ENCODE measurements at places on chromosomes 5 and 9.

DNA sequence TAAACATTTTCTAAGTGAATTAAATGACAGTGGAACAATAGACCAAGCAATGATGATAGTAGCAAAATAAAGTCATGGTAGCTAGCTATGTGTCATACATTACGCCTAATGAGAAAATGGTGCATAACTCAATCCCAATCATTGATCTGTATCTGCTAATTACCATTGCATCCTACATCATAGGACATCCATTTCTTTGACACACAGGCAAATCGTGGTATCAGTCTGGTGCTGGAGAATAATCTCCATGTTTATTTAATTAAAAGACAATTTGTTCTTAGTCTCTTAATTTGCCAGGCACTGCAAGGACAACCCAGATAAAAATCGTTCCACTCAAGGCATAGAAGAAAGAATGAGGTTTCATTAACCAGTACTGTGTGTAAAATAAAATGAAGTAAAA is 89.6 kb upstream of the SMC5 start:
- DNase-seq: no peak

- DNase-seq: peak; percentile 94
Measured at GRCh38 chr5:164119806-164120447, 614.5 kb downstream of the MAT2B start.

DNA sequence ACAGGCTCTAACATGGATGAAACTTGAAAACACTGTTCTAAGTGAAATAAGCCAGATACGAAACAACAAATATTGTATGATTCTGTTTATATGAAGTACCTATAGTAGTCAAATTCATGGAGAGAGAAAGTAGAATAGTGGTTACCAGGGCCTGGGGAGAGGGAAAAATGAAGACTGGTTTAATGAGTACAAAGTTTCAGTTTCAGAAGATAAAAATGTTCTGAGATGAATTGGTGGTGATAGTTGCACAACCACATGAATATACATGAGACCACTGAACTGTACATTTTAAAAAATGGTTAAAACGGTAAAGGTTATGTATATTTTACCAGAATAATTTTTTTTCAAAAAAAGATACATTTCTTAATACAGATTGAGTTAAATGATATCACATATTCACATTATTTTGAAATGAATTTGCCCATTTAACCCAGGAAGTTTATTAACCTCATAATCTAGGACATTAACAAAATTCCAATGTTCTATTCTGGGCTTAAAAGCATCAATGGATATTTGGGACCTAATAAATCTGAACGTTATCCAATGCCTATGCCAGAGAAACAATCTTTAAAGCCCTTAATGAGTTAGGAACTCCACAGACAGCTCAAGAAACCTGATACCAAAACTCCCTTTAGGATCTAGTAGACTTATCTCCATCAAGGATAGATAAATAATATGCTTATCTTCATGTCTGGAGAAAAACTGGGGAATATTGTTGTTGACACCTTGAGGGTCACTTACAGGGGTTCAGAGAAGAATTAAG is 521.3 kb downstream of the EFNA5 start:
- DNase-seq: no peak

- no peak for DNase-seq
Measured at GRCh38 chr9:84856181-84856632, 186.7 kb downstream of the NTRK2 start.

DNA sequence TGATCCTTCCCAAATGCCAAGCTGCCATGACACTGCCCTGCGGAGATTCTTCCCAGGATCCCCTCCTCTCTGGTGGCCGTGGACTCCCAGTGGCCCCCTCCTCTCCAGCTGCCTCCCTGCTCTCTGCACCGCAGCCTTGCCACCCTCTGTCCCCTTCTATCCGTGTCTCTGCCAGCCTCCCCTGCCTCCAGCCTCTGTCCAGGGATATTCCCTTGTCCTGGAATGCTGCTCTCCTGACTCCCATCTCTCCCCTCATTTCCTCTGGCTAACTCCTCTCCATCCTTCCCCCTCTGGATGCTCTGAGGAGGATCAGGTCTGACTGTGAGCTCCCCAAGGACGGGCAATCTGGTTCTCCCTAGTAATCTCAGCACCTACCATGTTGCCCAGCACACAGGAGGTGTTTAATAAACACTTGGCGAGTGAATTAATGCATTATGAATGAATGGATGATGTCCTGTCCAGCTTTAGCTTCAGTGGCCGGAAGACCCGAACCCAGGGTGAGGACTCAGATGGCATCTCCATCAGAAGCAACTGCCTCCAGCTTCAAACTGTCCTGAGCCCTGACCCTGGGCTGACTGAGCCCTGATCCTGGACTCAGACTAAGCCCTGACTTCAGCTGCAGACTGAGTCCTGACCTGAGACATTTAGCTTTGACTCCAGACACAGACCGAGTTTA is 7.5 kb upstream of the CRB2 start:
- no peak for DNase-seq

- no peak for DNase-seq
Measured at GRCh38 chr9:129199044-129199435, 21.0 kb upstream of the IER5L start.

DNA sequence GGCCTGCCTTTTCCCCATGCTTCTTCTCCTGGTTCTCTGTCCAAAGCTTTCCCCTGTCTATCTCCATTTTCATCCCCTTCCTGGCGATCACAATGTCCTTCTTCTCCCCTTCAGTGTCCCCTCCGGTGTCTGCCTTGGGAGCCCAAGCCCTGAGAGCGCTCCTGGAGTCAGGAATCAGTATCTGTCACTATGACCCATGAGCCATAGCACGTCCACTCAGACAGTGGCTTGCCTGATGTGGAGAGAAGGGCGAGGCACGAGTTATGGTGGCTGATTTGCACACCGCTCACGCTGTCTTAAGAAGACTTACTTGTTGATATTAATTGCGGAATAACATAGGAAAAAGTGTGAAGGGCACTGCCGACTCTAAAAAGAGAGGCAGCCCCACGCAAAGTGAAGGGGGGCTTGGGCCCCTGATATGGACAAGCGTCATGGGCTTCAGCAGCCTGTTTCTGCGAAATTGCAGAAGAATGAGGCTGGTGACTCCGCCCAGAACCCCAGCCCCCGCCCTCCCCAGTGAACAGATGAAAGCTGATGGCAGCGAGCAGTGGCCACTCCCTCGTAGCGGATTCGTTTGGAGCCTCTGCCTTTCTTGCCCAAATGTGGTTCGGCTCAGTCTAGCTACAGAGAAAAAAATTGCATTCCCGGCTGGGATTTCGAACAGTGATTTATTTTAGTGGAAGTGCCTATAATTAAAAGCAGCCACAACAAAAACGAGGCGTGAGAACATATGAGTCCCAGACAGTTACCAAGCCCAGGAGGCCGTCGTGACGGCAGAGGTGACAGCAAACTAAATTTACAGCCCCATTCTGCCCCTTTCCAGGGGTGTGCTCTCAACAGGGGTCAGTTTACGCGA is 149.8 kb downstream of the ICE1 start:
- DNase-seq: no peak

- DNase-seq: no peak
Measured at GRCh38 chr9:117886616-117887015, 182.4 kb downstream of the TLR4 start.

- DNase-seq: no peak
Measured at GRCh38 chr5:157150995-157151394, 8.3 kb upstream of the MED7 start.

DNA sequence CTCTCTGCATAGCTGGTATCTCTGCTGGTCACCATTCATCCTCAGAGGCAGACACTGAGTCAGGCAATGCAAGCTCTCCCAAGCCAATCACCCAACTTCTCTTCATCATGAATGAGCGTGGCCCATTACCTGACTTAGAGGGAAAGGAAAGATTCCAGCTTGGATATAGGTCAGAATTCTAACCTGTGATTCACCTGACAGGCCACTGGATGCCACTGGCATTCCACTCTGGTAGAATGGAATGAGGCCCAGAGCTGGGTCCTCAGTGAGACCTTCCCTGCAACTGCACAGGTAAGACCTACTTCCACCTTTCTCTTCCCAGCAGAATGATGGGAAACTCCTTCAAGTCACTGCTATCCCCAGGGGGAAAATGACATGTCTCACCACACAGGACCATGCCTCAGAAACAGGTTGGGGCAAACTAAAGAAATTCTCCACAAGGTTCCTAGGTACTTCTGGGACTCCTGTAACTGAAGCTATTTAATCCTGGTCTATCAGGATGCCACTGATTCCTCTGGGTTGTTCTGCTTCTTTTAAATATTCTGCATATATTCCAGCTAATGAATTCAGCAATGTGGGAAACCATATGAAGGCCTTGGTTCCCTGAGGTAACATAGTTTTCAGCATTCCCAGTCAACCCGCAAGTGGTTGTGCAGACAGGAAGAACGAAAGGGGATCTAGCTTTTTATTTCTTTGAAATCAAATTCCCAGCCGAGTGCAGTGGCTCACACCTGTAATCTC is 62.0 kb downstream of the SUSD1 start:
- no peak for DNase-seq

DNA sequence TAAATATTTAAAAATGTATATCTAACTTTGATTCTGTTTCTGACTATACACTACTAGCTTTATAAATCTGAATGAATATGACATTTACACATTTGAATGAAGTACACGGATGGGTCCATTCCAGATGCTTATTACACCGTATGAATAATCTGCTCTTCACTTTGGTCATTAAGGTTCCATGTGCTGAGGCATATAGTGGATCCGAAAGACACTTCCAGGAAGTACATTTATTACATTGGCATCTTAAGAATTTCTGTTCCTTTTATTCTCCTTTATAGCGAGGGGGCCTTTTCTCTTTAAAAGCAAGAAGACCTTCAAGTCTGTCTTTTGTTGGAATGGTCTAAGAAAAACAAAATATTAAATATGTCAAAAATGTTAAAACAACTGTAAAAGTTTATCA is 147.6 kb downstream of the AUH start:
- DNase-seq: no peak

GRCh38 chr5:181114284-181114843 is 16.6 kb downstream of the OR2V1 start:
- DNase-seq: no peak

DNA sequence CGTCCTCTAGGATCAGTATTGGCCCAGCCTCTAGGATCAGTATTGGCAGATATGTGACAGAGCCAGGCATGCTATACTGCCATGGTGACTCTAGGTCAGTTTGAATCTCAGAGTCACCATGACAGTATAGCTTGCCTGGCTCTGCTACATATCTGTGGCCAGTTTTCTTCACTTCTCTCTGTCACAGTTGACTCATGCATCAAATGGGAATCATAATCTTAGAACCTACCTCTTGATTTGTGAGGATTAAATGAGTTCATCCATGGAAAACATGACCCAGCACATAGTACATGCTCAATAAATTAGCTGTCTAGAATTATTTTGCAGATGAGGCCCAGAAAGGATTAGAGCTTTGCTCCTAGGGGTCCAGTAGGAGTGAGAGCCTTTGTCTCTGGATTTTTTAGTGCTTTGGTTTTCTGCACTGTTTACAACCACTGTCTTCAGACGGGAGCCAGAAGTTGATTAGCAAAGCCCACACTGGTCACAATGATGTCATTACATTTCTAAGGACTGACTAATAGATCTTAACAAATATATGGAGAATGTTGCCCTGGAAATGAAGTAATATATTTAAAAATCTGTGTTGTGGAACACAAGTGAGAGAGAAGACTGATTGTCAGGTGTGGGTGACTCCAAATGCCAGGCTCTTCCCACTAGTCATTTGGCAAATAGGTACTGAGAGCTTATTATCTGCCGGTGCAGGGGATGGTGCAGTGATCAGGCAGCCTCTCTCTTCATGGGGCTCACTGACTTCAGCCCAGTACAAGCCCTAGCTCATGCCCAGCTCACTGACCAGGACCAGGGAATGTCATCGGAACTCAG is 76.0 kb downstream of the COL15A1 start:
- no peak for DNase-seq

DNA sequence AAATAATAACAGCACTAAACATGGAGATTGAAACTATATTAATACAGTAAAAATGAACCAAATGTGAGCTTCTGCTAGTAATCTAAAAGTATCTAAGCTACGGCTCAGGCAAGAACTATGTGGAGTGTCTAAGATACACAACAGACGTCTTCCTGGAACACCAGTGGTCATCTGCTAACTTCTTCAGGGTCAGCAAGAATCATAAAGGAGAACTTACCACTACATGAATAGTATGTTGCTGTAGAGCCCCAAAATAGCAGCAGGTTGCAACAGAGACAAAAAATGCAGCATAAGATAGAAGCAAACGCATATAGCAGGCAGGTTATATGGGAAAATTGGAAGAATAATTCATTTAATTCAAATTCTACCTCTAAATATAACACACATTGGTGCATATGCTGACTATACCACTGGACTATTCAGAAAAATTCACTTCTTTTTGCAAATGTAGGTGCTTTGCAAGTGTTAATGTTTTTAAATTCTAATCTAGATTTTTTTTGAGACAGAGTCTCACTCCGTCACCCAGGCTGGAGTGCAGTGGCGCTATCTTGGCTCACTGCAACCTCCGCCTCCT is 27.1 kb downstream of the DCTN4 start:
- DNase-seq: no peak

GRCh38 chr5:179199246-179199645 is 139.1 kb downstream of the ZNF354C start:
- DNase-seq: no peak

DNA sequence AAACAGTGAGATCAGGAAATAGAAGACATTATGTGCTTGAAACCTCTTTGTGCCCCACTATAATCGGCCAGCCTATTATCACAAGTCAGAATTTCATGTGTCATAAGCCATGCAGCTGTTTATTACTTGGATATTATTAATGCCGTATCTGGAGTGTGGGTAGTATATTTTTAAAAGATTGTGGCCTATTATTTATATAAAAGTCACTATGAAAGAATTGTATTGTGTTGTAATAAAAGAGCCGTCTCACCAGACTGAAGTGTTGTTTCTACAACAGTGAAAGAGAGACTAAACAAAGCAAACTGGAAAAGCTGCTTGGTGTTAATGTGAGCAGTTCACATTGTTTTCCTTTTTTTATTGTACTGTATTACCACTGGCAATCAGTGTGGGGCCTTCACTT is 449.1 kb downstream of the PSAT1 start:
- DNase-seq: no peak

GRCh38 chr9:33972698-33973097 is 76.0 kb downstream of the UBAP2 start:
- DNase-seq: no peak

DNA sequence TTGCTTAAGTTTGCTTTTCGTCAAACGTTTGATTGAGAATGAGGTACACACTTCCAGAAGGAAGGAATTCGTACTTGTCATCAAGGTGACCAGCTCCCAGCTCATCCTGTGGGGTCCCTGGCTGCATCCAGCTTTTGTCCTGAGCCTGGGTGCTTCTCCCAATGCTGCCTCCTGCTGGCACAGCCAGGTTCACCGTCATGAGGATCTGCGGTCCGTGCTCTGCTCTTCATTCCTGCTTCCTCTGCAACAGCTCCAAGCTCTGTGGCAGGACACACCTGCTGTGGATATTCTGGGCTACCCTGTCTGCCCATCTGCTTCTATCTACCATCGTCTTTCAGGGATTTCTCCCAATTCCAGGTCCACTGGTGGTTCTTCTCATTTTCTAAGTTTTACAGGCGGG is 13.3 kb upstream of the UBE2QL1 start:
- DNase-seq: peak; percentile 26

DNA sequence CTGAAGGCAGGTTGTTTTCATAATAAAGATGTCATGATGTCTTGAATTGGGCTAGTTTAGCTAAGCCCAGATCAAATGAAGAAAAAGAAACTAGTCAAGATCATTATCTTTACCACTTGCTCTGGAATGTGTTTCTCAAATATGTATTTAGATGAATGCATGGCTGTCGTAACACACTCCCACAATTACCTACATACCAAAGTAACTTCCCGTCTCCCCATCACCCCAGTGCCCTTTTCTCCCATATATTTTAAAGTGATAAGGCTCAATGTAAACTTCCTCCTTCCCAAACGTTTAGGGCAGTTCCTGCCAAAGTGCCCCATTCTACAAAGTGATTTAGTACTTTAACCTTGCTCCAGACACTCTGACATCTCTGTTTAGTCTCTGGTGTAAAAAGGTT is 61.4 kb downstream of the SLC1A3 start:
- DNase-seq: peak; percentile 25
